IPS DF 6.9 (cell line): ENCODE measurements at places on chromosomes 7 and 10.

GRCh38 chr7:55965805-55966421 lies 1.5 kb downstream of the NIPSNAP2 start:
- no peak for DNase-seq

GRCh38 chr7:101736084-101736483 lies 81.3 kb upstream of the CUX1 start:
- no peak for DNase-seq

DNA sequence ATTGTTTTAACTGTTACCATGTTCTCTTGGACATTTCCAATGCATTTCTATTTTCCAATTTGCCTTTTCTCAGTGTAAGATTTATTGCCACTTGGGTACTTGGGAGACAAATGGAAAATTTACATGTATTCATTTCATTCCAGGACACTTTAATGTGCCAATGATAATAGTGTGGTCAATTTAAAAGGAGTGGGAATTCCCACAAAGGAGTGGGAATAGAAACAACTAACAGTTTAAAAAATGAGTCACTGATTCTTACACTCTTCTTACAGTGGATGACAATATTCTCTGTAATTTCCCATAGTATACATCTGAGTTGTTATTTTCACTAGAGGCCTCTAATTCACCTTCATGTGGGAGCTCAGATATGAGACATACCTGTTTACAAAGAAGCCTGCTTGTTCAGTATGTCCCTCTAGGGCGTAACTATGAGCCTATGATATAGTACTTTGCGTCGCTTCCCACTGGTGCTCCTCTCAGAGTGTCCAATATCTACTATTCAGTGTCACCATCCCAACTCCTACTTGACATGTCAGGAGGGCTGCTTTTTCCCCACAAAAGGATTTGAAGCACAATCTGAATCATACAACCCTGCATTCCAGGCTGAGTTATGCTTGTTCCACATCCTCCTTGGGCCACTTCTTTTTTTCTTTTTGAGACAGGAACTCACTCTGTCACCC lies 301.3 kb downstream of the PHTF2 start:
- DNase-seq = no peak

DNA sequence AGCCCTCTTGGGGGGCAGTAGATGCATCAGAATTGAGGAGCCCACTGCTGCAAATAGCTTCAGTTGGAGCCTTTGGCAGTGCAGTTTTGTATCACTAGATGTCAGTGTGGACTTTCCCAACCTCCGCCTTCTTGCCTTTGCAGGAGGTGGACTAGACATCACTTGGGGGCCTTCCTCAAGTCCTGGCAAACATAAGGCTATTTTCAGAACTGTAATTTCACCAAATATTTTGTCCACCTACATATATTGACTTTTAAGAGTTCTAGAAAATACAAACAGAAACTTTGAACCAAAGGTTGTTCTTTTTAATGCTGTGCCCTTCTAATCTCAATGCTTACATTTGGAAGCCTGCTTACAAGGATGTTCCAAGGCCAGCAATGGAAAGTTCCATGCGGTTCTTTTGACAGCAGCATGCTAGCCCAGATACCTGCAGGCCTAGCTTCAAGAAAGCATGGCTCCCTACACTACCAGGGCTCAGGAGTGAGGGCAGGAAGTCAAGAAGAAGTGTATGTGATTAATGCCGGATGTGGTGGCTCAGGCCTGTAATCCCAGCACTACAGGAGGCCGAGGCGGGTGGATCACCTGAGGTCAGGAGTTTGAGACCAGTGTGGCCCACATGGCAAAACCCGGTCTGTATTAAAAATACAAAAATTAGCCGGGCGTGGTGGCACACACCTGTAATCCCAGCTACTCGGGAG lies 8.0 kb upstream of the ZNRF2 start:
- DNase-seq = no peak

DNA sequence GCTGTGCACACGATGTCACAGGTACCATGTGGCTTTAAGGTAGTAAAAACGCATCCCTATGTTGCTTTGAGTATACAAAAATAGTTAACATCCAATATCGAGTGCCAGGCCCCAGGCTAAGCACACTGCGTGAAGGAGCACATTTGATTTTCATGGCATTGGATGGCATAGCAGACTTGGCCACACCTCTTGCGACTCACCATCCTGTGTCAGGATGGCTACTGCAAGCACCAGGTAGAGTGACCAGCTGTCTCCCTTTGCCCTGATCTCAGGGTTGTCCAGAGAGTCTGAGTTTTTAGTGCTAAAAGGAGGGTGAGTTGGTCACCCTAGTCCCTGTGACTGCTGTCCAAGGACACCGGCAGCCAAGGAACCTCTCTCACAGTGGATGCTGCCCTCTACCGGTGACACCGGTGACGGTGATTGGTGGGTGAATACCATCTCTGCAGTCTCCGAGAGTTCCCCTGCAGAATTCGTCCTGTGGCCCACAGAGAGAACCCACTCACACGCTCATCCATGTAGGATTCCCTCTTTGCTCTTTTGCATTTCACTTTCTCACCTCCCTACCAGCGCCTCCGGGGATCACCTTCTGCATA lies 76.1 kb downstream of the BICC1 start:
- no peak for DNase-seq

DNA sequence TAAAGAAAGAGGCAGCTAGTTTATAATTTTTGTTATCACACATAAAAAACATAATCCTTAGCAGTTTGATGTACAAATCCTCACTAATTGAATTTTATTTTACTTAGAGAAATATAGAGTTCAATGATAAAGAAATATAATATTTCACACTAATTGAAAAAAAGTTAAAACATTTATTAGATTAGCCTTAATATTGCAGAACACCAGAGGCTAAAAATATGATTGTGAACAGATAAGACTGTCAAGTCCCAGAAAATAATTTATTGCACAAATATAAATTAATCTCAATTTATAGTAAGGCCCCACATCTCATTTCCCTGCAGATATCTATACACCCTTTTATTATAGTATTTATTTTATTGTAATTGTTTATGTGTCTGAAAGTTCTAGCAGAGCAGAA lies 690.8 kb upstream of the PHF14 start:
- DNase-seq = no peak

DNA sequence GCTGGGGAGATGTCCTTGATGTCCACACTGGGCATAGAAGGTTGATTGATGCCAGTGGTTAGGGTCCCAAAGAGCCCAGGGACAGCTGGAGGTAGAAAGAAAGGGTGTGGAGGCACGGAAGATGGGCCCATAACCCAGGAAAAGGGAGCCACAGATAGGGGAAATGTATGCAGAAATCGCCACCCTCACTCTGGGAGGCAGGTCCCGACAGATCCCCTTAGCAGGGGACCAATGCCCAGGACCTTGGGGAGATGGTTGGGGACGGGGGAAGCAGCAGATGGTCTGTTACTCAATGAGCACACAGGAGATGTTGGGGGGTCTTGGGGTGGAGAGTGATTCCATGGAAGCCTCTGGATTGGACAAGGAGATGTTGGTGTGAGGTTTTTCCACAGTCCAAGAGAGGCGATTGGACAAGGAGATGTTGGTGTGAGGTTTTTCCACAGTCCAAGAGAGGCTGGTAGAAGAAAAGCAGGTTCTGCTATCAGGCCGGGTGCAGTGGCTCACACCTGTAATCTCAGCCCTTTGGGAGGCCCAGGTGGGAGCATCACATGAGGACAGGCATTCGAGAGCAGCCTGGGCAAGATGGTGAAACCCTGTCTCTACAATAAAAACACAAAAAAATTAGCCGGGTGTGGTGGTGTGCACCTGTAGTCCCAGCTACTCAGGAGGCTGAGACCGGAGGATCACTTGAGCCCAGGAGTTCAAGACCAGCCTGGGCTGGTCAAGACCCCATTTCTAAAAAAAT lies 7.0 kb upstream of the PPP1R35 start:
- DNase-seq = no peak

DNA sequence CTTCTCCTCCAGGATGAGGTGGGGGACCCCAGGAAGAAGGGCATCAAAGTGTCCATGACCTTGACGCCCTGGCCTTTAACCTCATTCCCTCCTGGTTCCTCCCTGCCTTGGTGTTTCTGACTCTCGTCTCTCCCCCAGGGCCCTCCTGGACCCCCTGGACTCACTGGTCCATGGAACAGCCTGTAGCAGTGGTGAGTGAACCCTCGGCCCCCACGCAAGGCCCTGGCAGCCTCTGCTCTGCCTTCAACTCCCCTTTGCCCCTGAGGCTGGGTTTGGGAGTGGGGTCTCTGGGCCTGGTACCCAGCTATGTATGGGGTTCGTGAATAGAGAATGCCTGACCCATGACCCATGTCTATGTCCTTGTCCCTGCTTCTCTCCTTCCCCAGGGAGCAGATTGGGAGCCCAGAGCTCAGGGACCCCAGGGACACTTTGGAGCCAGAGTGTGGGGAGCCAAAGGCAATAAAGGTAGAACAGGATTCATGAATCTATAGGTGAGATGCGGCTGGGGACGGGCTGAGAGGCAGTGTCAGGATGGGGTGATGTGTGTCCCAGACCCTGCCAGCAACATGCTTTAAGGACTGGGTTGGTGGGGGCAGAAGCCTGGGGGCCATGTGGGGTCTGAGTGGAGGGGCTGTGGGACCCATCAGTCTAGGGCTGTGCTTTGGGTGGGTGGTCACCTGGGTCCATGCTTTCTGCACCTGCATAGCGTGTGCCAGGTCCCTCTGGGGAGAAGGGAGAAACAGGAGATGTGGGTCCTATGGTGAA lies 18.4 kb upstream of the VOPP1 start:
- no peak for DNase-seq

DNA sequence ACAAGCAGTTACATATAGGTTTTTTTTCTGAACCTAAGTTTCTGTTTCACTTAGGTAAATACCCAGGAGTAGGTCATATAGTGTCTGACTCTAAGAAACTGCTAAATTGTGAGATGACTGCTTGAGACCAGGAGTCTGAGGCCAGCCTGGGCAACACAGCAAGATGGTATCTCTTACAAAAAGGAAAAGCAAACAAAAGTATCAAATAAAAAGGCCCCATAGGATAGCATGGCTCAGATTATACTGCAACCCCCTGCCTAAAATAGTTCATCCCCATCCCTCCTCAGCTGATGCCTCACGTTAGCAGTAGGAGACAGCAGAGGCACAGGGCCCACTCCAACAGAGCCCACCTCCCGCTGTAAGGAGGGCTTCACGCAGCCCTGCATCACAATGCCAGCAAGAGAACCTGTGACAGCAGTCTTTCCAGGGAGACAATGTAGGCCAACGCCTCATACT lies 90.3 kb downstream of the SRPK2 start:
- no peak for DNase-seq

- no peak for DNase-seq
Measured at GRCh38 chr7:98923512-98923911, 45.2 kb downstream of the TRRAP start.

DNA sequence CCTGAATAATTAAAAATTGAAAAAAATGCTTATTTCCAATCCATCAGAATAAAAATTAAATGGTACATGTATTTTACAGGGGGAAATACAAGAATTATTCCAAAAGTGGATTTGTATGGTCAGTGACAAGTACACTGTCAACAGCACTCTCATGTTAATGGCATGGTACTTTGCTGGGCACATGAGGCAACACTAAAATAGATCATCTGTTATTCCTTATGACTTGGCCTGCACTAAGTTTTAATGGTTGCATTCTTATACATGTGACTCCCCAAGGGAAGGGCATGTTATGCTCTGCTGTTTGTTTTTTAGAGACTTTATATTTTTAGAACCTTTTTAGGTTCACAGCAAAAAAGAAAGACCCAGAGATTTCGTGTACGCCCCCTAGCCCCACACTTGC lies 128.3 kb downstream of the CPEB3 start:
- DNase-seq = no peak

GRCh38 chr10:102752266-102752930 lies 8.7 kb downstream of the WBP1L start:
- DNase-seq = no peak

- no peak for DNase-seq
Measured at GRCh38 chr7:44065431-44066110, at the start of gene PGAM2. TSS of gene PGAM2 (minus strand) at chr7:44065567. CDS start at chr7:44065529, 38 bp downstream.

DNA sequence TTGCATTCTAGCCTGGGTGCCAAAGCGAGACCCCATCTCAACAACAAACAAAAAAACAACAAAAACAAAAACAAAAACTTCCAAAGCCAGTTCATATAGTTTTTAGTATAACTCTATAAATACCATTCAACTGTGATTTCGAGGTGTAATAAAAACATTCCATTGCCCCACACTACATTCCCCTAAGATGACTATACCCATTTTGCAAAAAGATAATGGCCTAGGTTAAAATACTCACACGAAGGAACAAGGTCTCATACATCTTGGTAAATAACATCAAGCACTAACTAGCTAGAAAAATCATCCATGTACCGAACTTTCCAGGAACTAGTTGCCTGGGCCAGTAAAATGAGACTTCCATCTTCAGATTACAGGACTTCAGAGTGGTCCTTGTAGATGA lies 55.4 kb downstream of the GLI3 start:
- DNase-seq = no peak

DNA sequence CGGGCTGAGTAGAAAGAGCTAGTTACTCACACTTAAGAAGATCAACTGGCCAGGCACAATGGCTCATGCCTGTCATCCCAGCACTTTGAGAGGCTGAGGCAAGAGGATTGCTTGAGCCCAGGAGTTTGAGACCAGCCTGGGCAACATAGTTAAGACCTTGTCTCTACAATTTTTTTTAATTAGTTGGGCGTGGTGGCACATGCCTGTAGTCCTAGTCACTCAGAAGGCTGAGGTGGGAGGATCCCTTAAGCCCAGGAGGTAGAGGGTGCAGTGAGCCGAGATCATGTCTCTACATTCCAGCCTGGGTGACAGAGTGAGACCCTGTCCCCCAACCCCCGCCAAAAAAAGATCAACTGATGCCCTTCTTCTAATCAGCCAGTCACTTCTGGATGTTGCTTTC lies 74.6 kb upstream of the ATP6V0A4 start:
- DNase-seq = no peak

DNA sequence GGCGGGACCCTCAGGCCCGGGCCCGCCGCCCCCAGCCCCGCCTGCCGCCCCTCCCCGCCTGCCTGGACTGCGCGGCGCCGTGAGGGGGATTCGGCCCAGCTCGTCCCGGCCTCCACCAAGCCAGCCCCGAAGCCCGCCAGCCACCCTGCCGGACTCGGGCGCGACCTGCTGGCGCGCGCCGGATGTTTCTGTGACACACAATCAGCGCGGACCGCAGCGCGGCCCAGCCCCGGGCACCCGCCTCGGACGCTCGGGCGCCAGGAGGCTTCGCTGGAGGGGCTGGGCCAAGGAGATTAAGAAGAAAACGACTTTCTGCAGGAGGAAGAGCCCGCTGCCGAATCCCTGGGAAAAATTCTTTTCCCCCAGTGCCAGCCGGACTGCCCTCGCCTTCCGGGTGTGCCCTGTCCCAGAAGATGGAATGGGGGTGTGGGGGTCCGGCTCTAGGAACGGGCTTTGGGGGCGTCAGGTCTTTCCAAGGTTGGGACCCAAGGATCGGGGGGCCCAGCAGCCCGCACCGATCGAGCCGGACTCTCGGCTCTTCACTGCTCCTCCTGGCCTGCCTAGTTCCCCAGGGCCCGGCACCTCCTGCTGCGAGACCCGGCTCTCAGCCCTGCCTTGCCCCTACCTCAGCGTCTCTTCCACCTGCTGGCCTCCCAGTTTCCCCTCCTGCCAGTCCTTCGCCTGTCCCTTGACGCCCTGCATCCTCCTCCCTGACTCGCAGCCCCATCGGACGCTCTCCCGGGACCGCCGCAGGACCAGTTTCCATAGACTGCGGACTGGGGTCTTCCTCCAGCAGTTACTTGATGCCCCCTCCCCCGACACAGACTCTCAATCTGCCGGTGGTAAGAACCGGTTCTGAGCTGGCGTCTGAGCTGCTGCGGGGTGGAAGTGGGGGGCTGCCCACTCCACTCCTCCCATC lies 82.7 kb downstream of the PAX2 start:
- DNase-seq = no peak

GRCh38 chr7:97305589-97305988 lies 188.1 kb downstream of the SDHAF3 start:
- no peak for DNase-seq
